ENCODE measurements at places on chromosomes 7 and 10.

GRCh38 chr10:21047511-21047910, 150.4 kb upstream of the NEBL start:
- no peak for DNase-seq

DNA sequence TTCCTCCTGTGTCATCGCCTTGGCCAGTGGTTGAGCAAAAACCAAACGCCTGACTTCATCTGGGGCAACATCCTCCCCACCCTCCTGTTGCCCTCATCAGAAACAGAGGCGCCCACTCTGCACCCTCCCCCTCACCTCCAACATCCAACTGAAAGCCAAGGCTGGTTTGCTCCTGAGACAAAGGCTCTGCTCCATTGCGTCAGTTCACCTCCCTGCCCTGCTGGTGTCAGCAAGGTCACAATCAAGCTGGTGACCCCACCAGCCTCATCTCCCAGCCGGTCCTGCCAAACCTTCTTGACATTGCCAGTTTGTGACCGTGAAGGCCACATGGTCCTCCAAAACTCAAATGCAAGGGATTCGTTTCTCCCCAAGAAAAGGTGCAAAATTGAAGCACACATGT, 131.7 kb upstream of the ADAM12 start:
- no peak for DNase-seq

- DNase-seq = no peak
Measured at GRCh38 chr7:101901661-101902491, 84.5 kb downstream of the CUX1 start.

- no peak for DNase-seq
Measured at GRCh38 chr10:33612116-33612515, 277.6 kb upstream of the NRP1 start.

GRCh38 chr7:122013065-122013464, 131.0 kb downstream of the AASS start:
- DNase-seq = no peak

DNA sequence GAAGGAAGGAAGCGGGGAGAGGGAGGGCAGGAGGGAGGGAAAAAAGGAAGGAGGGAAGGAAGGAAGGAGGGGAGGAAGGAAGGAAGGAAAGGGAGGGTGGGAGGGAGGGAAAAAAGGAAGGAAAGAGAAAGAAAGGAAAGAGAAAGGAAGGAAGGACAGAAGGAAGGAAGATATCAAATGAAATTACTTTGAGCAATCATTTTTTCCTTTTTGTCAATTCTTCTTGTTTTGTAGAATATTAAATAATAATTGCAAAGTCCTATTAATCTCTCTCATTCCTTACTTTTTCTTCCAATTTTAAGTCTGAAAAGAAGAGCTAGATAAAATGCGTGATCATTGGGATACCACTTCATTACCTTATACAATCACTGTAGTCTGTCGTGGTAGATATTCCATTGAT, 117.5 kb downstream of the PLXDC2 start:
- no peak for DNase-seq

DNA sequence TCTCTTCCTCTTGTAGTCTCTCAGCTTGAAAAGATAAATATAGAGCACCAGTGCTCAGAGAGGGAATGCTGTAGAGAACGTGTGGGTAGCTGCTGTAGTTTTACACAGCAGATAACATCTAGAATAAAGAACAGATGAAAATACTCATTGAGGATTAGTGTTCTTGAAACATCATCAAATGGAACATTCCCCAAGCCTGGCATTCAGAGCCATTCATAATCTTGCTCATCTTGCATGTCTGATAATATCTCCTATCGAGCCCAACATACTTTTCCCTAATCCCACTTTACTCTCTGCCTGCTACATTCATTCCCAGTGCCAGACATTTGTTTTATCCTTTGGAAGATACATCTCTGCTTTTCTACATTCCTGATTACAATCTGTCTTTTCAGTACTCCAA, 35.2 kb downstream of the MCU start:
- DNase-seq = no peak

GRCh38 chr10:69172241-69172982, 7.6 kb upstream of the SUPV3L1 start:
- no peak for DNase-seq

GRCh38 chr7:107118109-107118900, 50.5 kb upstream of the HBP1 start:
- peak; percentile 11 for DNase-seq

GRCh38 chr7:38839851-38840250, 69.1 kb downstream of the VPS41 start:
- DNase-seq = no peak

DNA sequence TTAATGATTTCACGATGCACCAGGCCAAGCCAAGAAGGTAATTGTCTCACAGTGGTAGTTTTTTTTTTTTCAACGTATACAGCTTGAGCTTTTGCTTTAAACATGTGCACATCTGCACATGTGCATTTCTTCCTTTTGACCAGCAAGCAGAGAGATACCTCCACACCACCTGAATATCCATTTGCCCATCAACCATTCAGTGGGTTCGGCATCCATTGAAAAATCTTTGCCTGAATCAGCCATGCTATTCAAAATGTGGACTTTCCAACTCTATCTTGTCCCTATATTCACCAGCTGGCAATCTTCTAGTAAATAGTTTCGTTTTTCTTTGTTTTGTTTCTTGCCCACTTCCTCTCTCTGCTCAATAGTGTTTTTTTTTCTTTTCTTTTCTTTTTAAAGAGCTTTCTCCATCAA, 7.7 kb upstream of the TRA2A start:
- DNase-seq = no peak

DNA sequence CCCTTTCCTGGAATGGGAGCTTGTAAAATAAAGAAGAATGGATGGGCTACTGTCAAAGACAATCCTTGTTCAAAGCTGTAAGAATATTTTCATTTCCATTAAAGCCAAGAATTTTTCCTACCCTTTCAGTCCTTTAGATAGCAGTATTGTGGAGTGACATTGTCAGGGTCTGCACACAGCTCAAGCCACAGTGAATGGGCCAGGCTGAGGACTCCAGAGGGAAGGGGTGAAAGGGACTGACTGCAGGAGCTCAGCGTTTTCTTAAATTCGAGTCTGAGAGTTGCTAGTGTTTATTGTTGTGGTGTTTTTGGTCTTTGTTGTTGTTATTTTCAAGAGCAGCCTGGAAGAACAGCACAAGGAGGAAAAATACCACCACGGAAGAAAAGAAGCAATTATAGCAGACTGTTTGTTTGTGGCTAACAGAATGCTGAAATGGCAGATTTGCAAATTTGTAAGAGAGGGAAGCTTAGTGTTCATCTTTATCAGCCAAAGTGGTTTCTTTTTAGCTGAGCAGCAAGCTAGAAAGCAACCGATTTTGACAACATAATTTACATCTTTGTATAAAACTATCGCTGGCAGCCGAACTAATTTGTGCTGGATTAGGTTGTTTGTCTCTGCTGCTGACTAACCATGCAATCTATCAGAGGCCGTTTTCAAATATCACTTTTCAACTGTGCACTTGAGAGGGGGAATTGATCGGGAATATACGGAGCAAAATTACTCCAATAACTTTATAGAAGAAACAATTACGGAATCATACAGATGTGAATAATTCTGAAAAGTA, 192.1 kb downstream of the LRMDA start:
- no peak for DNase-seq

DNA sequence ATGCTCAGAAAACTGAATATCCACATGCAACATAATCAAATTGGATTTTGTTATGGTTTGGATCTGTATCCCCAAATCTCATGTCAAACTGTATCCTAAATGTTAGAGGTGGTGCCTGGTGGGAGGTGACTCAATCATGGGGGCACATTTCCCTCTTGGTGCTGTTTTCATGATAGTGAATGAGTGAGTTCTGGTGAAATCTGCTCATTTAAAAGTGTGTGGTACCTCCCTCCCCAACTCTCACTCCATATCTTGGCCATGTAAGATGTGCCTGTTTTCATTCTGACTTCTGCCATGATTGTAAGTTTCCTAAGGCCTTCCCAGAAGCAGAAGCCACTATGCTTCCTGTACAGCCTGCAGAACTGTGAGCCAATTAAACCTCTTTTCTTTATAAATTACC, 239.6 kb upstream of the KLF14 start:
- no peak for DNase-seq

DNA sequence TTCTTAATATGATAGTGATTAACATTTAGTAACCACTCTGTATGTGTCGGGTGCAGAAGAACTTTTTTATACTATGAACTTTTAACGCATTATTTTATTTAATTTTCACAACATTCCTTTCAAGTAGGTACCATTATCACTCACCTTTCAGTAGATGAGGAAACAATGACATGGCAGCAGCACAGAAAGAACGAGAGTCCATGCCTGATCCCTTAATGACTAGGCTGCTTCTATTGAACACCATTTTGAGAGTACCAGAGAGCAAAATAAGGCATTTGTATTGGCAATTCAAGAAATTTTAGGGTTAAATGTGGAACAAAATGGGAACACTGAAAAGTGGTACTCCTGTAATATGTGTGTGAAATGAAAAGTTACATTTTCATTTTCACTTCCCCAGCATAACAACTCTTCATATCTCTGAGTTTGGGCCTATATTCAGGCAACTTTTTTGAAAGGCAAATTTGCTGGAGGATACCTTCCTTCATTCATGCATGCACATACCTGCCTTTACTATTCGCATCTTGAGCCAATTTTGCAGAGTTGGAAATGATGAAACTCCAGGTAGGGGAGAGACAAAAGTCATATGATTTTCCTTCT, 12.8 kb downstream of the LRRN3 start:
- no peak for DNase-seq

DNA sequence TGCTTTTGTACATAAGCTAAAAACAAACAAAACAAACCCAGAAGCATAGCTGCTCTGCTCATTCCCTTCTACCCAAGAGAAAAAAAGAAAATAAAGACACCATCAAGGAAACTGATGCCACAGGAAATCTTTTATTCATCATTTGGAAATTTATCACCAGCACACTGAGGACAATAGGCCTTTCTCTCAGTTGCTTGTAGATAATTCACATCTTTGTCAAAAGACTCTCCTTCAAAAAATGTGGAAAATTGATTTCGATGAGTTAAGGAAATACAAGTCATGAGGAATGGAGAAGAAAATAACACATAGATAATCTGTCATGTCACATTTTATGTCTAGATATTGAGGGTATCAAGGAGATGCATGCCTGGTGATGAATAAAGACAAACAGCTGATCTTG, 53.5 kb downstream of the ZNF37A start:
- DNase-seq = no peak

DNA sequence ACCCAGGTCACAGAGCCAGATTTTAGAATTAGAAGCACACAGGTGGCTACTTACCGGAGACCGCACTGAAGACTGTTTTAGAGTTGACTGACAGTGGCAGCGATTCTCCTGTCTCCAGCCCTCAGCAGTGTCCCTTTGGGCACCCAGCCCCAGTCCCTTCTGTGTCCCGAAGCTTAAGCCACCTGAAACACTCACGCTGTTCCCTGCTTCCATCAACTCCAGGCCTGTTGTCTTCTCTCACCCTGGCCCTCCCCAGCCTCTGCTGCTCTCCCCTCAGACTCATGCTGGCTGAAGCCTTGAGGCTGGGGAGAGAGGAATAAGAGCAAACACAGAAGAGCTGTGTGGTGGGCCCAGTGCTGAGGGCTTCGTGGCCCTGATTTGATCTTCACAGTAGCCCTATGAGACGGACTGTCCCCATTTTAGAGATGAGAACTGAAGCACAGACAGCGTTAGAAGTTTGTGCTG, 10.6 kb downstream of the SAP25 start:
- no peak for DNase-seq

DNA sequence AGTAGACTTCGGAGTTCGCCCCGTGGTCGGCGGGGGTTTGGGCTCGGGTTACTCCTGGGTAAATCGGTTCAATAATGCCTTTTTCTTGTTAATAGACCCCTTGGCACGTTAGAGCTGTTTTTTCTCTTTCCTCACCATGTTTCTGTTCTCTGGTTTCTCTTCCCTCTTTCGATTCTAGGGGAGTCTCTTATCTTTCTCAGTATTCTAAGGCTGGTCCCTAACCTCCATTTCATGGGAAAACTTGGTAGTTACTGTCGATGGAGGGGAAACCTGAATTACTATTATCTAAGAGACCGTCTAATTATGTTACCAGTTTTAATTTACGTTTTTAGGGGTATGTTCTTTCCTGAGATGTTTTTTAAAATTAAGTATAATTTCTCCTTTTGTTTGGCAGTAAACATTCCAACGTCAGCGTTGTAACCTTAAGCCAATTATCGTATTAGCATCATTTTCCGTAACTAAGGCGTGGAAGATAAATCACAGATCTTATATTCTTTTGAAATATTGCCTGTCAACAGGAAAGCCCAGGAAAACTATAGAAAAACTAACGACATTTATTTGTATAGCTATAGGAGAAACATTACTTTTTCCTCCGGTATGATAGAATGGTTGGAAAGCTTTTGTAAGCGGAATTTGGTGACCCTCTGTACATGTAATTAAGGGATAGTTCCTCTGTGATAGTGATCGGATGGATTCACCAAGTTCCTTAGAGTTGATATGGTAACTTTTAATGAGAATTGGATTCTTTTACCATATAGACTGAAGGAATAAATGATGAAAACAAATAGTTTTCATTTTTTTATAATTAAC, 847 bp downstream of the BTAF1 start:
- DNase-seq = no peak

DNA sequence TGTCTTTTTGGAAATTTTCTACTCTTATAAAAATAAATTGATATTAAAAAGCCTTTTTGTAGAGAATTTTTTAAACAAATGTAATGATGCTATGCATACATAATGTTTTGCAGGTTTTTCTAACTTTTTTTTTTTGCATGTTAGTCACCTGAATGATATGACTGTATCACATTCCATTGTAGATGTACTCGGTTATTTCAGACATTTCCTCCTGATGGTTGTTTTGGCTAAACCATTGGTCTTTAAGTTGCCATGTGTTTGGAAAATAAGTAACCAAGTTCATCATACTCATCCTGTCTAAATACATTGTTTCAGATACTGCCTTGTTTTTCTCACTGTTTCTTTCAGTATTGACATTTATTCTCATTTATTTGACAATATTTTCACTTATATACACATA, 25.8 kb downstream of the NHLRC2 start:
- DNase-seq = no peak

- no peak for DNase-seq
Measured at GRCh38 chr7:36726311-36726710, 2.0 kb upstream of the AOAH start.

DNA sequence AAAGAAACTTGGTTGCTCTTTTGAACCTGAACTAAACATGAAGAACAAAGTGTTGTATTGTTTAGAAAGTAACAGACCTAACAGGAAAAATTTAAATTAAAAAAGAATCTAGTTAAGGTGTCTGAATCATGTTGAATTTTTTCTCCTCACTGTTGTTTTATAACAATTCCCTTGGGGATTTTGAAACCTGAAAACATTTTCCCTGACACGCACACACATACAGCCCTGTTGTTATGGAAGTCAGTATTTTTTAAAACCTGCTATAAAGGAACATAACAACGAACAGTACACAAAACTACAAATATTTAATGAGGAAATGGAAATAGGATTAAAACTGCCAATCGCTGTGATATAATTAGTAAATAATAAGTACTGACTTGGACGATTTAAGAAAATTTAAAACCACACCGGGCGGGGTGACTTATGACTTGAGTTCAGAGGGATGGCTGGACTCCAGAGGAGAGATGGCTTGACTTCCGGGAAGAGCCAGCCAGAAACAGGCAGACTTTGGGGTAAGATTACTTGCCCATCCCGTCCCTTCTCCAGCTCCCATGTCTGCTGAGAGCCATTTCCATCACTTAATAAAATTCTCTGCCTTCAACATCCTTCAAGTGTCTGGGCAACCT, 16.2 kb upstream of the SPOCK2 start:
- no peak for DNase-seq

- DNase-seq = no peak
Measured at GRCh38 chr10:58278274-58278961, 9.5 kb downstream of the CISD1 start.

GRCh38 chr7:98907570-98907969, 29.2 kb downstream of the TRRAP start:
- no peak for DNase-seq
